ENCODE measurements at places on chromosomes 4 and X.

- DNase-seq, result no peak
Measured at GRCh38 chr4:92968556-92968955, 664.8 kb downstream of the GRID2 start.

DNA sequence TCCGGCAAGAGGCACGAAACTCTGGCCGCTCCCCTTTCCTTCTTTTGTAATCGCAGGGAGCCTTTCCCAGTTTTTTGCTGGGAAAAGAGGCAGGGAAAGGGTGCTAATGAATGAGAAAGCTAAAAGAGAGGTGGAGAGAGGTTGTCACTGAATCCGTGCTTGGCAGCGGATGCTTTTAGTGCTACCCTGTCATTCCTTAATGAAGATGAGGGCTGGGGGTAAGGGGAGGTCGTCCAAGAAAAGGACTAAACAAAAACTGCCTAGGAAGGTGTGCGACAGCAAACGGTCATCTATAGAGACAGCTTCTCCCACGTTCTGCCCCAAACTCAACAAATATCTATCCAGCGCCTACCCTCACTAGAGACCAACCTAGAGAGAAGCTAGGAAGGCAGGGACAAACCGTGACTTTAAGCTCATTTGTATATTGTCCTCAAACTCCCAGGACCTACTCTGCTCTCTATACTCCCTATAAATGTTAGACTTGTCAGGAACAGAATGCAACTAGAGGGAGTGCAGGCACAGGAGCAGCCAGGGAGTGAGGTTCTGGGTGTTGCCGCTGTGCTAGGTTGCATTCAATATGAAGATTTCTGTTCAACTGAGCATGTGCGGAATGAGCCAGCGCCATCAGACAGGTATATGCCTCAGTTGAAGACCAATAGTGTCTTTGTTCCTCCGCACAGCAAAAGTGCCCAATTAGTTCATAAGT lies 777 bp upstream of the CASK start:
- no peak for DNase-seq

- no peak for DNase-seq
Measured at GRCh38 chrX:56932653-56933339, 62.5 kb downstream of the SPIN3 start.

GRCh38 chr4:188993871-188994270 lies 854.6 kb downstream of the TRIML1 start:
- no peak for DNase-seq

- DNase-seq, result no peak
Measured at GRCh38 chr4:104408878-104409277, 85.8 kb downstream of the CXXC4 start.

GRCh38 chrX:68719904-68720614 lies 72.6 kb downstream of the STARD8 start:
- DNase-seq, result no peak

- DNase-seq, result no peak
Measured at GRCh38 chrX:79708581-79708980, 306.0 kb upstream of the TBX22 start.

DNA sequence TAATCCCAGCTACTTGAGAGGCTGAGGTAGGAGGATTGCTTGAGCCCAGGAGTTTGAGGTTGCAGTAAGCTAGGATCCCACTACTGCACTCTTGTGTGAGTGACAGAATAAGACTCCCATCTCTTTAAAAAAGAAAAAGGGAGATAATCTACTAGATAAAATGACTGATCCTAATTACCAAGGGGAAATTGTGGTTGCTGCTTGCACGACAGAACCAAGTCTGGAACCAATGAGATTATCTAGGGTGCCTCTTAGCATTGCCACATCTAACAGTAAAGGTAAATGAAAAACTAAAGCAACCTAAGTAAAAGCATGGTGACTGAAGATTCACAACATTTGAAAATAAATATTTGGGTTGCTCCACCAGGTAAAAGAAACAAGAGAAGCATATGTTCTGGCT lies 185.1 kb downstream of the PDHA2 start:
- DNase-seq, result no peak

DNA sequence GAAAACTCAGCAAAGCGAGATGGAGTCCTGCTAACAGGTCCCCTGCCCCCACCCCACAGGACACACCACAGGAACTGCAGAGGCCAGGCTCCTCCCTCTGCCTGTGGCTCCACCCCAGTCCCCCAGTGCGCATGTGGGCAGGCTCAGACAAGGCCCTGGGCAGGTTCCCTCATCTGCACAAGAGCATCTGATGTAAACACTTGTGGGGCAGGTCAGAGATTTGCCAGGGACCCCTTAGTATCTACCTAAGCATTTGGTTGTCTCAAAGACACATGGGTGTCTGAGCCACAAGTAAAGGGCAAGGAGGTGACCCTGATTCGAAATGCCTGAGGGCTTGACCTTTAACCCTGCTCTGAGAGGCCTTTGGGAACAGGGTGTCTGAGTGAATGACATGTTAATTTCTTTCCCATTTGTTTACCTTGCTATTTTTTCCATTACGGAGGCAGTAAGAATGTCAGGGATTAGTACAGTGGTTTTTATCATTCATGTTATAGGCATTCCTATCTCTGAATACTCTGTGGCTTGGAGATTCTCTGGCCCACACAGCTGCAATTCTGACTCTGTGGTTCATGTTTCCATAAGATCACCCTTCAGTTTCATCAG lies 85.3 kb downstream of the ZNF518B start:
- no peak for DNase-seq

DNA sequence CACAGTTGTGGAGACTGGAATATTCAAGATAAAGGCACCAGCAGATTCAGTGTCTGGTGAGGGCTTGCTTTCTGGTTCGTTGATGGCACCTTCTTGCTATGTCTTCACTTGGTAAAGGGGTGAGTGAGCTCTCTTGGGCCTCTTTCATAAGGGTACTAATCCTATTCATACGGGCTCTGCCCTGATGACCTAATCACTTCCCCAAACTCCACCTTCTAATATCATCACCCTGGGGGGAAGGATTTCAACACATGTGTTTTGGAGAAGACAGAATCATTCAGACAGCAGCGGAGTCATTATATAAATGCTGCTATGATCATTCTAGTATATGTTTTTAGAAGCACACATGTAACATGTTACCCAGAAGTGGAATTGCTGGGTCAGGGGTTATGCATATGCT lies 295.3 kb upstream of the CTSO start:
- DNase-seq, result no peak

- no peak for DNase-seq
Measured at GRCh38 chr4:163703251-163703650, 208.8 kb downstream of the TMA16 start.

GRCh38 chr4:146472404-146472803 lies 49.3 kb downstream of the SLC10A7 start:
- DNase-seq, result no peak

DNA sequence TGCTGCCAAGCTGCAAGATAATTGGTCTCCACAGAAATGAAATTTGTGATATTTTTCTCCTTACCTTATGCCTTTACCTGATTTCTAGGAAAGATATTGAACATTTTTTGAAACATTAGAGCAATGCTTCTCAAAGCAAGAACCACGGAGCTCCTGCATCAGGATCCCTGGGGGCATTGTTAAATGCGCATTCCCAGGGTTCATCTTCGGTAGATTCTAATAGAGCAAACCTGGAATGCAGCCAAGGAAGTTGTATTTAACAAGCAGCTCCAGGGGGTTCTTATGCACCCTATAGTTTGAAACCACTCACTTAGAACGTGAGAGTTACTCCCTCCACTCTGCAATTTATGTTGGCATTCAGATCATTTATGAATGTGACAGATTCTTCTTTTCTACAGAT lies 126.2 kb downstream of the SLC39A8 start:
- no peak for DNase-seq

- no peak for DNase-seq
Measured at GRCh38 chr4:175054980-175055379, 136.8 kb downstream of the ADAM29 start.

GRCh38 chr4:94160774-94161173 lies 46.9 kb upstream of the SMARCAD1 start:
- no peak for DNase-seq

DNA sequence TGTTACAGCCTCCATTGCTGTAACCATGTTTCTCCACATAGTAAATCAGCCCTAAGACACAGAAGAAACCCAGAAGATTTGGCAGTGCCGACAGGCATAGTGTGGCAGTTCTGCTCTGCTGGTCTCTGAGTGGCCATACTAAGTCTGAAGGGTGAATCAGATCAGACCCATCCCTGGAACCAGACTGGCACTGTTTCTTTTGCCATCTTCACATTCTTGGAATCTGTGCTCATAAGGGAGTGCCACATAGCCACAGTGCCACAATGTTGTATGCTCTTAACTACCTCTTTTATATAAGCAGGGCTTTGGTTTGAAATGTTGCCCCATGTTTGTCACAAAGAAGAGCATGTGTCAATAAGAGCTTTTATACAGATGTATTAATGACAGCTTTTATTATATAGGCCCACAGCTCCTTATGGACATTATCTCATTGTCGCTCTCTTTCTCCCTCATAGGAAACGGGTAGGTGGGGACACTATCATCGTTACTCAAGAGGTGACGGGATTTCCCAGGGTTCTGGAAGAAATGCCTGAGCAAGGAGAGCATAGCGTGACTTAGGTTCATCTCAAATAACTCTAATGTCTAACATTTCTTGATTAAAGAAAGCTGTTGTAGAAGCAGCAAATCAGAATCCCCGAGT lies 128.2 kb downstream of the CBR4 start:
- DNase-seq, result no peak

- DNase-seq, result no peak
Measured at GRCh38 chrX:153491351-153491914, 3.3 kb upstream of the BGN start.

DNA sequence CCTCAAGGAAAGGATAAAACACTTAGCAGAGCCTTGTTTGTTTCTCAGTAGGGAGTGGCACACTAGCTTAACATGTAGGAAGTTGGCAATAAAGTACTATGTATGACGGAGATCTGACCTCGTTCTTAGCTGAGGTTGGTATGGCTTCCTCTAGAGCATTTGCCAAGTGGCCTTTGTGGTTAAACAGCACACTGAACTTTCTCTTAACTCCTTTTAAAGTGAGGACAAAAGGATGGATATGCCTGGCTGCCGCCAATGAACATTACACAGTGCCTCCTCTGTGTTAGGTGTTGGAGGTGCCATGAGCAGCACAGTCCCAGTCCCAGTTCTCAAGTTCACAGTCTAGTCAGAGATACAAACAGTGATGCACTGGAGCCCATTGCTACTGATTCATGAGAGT lies 54.4 kb downstream of the VGLL1 start:
- DNase-seq, result no peak

Measured in activated CD8-positive, alpha-beta memory T cell treated with anti-CD3 and anti-CD28 coated beads for 48 hours (primary cell).